H4 (cell line): ENCODE measurements at places on chromosomes 3 and 15.

- no peak for DNase-seq
Measured at GRCh38 chr3:125582707-125583106, 12.6 kb downstream of the OSBPL11 start.

DNA sequence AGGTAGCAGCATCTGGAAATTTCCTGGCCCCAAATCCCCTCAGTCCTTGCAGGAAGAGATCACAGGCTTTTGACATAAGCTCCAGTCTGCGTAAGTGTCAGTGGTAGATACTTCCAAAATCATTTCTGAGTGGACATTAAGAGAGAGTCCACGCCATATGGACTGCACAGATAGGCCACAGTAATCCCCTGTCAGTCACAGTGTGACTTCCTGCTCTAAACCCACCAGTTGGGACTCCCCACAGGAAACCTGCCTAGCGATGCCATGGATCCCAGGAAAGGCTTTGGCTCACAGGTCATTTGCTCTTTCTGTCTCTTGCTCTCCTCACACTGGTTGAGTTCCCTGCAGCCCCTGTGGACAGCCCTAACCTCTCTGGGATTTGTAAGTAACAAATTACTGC, 28.8 kb upstream of the MKRN3 start:
- DNase-seq, result no peak

DNA sequence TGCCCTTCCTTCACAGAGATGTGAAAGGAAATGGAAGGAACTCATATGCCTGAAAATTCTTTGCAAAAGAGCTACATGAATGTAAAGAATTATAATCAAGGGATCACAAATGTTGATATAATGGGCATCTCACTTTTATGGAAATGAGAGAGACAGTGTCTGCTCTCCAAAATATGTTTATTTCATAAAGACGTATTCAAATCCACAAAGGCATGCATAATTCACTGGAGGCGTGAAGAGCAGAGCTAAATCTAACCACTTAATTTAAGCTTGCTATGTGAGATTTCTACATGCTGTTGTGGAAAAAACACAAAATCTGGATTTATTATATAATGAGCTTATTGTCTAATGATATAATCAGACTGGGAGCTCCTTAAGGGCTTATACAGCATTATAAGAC, 469.1 kb downstream of the RAP2B start:
- DNase-seq, result no peak

- no peak for DNase-seq
Measured at GRCh38 chr15:23835953-23836352, 148.8 kb upstream of the NDN start.

GRCh38 chr3:192307631-192308030, 419.7 kb downstream of the FGF12 start:
- DNase-seq, result no peak

DNA sequence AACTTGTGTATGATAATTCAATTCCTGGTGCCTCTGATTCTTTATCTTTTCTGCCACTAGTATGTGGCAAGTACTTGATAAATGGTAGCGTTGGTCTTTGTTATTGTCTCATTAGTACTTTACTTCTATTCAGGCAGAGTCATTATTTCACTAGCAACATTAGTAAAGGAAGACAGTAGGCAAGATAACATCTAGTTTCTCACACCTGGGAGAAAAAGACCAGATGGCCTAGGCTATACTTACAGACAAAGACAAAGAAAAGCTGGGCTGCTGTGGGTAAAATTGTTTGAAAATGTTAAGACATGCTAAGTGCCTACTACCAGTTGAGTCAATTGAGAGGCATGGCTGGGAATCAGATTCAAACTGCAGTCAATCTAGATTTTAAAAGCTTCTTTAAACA, 198.7 kb upstream of the CMC1 start:
- DNase-seq, result no peak

- DNase-seq, result no peak
Measured at GRCh38 chr3:17982211-17982880, 239.9 kb upstream of the TBC1D5 start.

DNA sequence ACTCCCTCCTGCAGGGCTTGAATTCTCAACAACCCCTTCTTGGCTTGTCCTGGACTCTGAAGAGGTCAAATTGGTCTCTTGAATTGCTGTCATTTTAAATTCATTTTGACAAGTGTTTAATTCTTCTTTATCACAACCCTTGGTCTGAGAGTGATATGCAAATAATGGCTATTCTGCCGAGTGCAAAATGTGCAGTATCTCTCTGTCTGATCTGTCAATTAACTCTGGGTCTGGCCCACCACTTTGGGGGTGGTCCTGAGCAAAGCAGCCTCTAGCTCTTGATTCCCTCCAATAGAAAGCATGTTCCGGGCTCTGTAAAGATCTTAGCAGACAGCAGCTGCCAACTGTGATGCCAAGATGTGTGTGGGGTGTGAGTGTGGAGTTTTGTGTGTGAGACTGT, 2.2 kb upstream of the IGDCC3 start:
- DNase-seq, result no peak

- DNase-seq, result peak; percentile 91
Measured at GRCh38 chr3:122793568-122794416, at the start of gene HSPBAP1. Gene HSPBAP1 (minus strand): TSS chr3:122793831. CDS start chr3:122793680, 151 bp downstream.

GRCh38 chr3:42088803-42089530, 2.2 kb upstream of the TRAK1 start:
- no peak for DNase-seq

DNA sequence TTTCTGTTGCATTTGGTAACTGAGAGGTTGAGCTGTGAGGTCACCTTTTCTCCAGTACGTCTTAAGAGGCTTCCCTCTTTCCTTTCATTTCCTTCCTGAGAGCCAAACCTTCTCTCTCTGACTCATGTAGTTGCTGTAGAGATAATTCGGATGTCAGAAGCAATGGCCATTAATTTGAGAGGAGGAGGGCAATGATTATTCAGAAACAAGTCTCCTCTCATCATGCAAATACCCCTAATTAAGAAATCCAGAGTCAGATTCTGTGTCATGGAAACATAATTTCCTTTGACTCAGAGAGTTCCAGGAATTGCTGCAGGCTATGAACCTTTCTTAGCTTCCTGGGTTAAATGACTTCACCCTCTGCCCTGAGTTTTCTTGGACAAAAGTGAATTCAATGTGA, 59.0 kb upstream of the GSK3B start:
- DNase-seq, result peak; percentile 61

DNA sequence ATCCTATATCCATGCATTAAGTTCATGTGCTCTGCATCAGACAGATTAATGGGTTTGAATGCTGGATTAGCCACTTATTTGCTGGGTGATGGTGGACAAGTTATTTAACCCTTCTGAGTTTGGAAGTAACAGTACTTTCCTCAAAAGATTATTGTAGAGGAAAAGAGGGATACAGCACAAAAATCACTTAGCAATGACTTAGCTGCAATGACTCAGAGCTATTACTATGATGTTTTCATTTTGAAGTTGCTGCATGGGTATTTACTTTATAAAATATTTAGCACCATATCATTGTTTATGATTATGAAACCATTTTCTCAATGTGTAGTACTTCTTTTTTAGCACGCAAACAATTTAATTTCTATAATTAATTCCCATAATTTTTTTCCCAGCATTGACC, 248.4 kb downstream of the MYRIP start:
- DNase-seq, result no peak

GRCh38 chr3:99366663-99367429, 271.5 kb upstream of the COL8A1 start:
- peak; percentile 13 for DNase-seq

DNA sequence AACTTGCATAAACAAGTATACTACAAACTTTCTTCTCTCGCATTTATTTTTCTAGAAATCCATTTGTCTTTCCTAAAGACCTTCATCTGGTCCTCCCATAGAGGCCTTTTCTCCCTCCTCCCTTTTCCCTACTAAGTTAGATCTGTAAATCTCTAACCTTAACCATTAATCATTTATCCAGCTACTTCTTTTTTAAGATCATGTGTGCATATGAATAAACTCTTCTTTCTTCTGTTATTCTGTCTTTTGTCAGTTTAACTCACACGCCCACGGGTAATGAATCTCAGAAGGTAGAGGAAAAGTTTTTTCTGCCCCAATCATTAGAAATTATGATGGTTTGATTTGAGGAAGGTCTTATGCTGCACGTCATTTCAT, 48.7 kb upstream of the FHIT start:
- DNase-seq, result no peak

DNA sequence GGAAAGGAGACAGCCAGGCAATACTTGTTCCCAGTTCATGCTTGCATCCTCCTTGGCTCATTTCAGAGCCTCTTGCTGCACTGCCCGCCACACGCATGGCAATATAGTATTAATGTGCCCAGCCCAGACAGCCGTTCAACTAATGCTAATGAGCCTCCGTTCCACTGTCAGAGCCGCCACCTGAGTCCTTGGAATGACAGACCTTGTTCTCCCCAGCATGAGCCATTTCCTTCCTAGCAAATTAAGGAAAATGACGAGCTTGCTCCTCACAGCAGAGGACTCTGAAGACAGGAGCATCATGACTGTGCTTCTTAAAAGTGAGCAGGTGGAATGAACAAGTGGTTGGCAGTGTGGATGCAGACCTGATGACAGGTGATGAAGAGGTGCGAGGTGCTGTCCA, 10.8 kb upstream of the LRRC15 start:
- no peak for DNase-seq

GRCh38 chr3:181725131-181725731, 13.5 kb downstream of the SOX2 start:
- no peak for DNase-seq

GRCh38 chr15:99087405-99087943, 17.4 kb upstream of the SYNM start:
- no peak for DNase-seq

GRCh38 chr3:9266716-9267115, 17.3 kb upstream of the SRGAP3 start:
- DNase-seq, result no peak

DNA sequence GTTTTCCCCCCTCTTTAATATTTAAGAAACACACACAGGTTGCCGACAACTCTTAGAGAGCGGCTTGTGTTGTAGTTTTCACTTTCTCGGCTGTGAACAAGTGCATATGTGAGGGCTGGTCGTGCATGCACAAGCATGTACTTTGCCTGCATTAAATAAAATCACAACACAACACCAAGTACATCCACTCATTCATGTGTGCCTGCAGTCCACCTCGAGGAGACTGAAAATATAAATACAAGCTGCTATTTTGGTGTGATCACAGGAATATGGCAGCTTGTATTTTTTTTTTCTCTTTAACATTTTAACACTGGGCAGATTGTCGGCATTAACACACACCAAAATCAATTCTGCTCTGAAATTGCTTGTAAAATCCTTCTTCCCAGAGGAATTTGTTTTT, 346.4 kb downstream of the TBC1D5 start:
- no peak for DNase-seq

DNA sequence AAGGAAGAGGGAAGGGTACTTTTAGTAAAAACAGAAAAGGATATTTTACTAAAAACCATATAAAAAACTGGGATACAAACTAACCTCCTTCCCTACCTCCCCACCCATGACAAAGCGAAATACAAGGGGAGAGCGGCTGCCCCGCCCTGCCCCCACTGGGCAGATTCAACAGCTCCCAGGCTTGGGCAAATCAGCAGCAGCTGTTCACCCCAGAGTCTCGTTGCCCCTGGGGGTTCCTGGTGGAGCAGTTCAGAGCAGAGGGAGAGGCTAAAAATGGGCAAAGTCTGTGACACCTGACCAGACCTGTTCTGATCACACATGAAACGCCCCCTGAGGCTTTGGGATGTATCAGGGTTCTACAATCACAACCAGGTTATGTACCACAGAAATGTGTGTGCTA, 2.5 kb upstream of the ETFA start:
- no peak for DNase-seq

DNA sequence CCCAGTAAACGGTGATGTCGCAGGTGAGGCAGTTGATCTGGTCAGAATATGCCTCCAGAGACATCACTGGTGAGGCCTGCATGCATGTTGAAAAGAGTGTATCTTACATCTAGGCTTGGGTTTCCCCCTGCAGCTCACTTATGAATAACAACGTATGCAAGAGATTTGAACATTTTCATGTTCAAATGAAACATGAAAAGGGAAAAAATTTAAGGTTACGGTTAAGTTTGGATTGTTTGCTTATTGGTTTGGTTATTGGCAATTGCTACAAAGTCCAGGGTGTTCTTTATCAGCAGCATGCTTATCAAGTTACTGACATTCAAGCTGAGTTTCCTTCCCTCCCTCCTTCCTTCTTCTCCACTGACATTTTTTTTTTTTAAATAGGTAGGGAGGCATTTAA, 123.2 kb downstream of the IGF1R start:
- DNase-seq, result no peak

DNA sequence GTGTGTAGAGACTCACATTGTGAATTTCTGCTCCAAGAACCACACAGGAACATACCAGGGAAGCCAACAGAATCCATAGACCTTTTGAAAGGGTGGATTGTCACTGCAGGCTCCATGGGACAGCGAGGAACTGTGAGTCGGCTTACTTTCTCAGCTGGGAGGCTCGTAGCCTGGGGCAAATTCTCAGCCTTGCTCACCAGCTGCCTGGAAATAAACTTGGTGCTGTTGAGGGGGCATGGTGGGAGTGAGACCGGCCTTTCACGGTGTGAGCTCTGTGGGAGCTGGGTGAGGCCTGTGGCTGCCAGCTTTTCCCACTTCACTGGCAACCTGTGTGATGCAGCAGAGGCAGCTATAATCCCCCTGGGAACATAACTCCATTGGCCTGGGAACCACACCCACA, 146.6 kb upstream of the P2RY1 start:
- DNase-seq, result peak; percentile 26

DNA sequence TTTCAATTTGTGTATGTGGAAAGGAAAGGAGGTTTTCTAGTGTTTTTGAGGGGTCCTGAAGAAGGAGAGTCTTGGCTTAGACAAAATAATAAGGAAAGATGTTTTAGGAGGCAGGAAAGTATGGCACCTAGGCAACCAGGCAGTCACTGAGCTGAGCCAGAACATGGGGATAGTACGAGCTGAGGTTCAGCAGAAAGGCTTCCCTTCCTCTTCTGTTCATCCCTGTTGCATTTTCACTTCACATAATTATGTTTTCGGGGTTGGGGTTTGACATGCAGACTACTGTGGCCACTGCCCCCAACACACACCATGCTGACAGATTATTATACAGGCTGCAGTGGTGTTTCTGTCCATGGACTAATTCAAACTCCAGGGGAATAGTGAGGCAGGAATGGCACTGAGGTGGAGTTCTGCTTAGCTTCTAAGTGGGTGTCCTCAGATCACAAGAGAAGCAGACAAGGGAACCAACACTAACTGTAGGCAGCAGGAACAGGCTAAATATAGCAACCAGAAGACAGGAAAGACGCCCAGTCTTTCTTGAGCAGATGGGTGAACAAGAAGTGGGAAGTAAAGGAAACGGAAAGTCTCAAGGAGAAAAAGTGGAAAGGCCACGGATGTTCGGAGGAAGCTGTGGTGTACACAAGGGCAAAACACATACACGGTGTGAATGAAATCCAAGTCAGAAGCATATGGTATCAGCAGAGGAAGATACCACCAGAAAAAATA, 305.8 kb downstream of the PLCL2 start:
- DNase-seq, result no peak
